ENCODE measurements at places on chromosomes 7 and 10.

DNA sequence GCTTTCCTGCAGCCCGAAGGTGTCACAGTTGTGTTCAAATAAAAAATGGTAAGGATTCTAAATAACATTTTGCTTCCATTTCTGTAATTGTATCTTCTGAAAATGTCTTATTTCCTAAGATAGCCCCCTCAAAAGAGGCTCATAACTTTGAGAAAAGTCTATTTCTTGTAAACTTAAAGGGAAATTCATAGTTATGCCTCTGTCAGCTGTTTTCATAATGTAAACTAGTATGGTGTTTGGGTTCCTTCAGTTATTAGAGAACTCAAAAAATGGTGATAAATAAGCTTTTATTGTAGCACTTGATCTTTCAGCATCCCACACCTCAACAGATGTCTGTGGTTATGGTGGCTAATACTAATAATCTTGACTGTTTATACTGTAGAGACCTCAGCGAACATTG lies 57.1 kb downstream of the KLHDC10 start:
- DNase-seq: no peak

DNA sequence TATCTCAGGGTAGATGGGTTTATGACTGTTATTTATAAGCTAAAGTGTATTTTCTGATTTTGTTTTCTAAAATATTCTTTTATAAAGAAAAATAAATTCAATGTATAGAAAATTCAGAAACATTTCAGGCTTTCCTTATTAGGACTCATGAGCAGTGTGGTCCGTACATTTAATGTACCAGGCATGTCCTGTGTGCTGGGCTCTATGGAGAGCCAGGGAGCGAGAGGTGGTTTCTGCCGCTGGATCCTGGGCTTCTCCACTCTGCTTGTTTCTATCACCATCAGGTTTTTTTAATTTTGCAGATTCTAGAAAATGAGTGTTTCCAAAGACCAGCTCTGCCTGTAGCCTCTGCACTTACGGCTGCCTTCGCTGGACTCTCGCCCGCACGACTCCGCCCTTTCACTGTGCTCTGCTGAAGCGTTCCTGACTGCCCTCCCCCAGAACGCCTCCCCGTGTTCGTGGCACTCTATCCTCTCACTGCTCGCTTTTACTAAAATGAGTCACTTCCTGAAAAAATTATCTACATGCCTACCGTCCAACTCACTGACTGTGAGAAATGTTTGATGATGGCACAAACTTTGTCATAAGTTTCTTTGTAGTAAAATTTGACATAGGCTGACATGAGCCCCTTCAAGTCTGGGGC lies 188.5 kb downstream of the ZMYND11 start:
- no peak for DNase-seq

GRCh38 chr10:6711408-6711841 lies 131.3 kb upstream of the PRKCQ start:
- no peak for DNase-seq

DNA sequence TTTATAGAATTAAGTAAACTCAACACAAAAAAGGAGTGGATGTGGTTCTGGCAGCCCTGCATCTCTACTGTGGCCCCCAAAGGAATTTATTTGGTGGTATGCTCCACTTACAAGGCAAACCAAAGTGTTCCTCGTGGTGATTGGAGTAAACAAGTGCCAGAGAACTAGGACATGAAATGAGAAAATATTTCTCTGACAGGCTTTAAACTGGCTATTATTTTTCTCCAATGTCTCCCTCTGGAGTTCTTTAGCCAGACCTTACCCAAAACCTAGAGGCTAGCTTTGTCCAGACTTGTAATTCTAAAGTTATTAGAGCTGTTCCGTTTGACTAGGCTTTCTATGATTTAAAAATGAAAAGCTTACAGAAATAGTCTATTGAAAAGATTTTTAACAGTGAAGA lies 990.1 kb downstream of the CNTNAP2 start:
- DNase-seq: no peak

GRCh38 chr7:83640731-83641537 lies 8.0 kb downstream of the SEMA3E start:
- DNase-seq: no peak

DNA sequence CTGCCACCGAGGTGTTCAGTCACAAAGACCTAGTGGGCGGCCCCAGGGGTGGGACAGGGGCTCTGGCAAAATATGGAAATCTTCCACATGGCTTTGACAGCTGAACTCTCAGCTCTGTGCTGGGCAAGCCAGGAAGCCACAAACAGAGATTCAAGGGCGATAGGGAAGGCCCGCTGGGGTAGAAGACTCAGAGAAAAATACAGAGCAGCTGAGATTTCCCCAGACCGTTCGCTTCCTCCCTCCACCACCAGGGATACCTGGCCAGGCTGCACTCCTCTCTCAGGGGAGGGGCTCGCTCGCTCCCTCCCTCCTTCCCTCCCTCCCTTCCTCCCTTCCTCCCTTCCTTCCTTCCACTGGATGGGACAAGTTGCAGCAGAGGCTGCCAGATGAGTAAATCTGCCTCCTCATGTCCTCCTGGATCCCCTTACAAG lies 260.5 kb downstream of the PRPF18 start:
- DNase-seq: no peak

DNA sequence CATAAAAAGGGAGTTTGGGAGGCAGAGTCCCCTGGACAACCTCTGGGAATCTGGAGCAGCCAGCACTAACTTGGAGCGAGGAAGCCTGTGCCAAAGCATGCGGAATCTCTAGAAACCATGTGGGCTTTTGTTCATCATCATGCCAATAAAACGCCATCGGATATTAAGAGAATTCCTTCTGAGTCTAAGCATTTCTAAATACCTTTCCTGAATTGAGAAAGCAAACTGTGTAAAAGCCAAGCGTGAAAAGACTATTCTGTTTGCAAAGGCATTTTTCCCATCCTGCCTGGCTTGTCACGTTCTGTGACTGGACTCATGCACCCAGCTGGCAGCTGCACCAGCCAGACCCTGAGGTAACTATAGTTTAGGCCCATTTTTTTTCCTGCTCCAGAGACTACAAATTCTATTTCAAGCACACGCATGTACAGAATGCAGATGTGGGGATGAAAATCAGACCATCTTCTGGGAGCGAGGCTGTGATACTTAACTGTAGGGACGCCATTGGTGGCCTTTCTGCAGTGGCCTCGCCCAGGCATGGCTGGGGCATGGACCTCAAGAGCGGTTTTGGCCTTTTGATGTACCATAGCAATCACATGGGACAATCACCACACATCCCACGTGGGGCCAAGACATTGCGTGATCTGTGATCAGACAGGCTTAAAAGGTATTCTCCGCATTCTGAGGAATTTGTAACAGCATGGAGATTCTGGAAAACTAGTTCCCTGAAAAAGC lies 218.9 kb downstream of the KIAA1217 start:
- DNase-seq: no peak

- DNase-seq: no peak
These were observed 919.2 kb downstream of the LRMDA start for GRCh38 chr10:76350583-76350982.

DNA sequence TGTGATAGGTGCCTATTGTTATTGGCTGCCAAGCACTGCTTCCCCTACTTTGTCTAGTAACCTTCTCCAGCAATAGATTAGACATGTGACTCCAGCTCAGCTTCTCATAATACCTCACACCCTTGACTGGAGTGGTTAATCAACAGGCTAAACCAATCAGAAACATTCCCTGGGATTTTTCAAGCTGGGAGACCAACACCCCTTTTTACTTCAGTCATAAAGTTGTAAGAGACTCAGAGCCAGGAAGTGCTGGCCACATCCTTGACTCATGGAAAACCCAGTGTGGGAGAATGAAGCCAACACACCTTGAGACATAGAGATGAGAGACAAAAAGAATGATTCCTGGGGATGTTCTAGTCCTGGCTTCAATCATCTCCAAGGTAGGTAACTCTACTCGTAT lies 62.6 kb upstream of the HECTD2 start:
- DNase-seq: no peak

DNA sequence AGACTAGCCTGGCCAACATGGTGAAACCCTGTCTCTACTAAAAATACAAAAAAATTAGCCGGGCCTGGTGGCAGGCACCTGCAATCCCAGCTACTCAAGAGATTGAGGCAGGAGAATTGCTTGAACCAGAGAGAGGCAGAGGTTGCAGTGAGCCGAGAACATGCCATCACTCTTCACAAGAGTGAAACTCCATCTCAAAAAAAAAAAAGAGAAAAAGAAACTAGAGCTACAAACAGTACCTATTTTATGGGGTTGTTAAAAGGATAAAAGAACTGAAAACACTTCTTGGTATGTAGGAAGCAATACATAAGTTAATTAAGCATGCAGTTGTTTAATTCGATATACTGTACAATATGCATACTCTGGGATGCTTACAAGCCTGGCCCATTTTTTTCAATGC lies 216.9 kb downstream of the SORCS1 start:
- no peak for DNase-seq

- no peak for DNase-seq
These were observed 66.2 kb upstream of the MXI1 start for GRCh38 chr10:110141185-110141584.

DNA sequence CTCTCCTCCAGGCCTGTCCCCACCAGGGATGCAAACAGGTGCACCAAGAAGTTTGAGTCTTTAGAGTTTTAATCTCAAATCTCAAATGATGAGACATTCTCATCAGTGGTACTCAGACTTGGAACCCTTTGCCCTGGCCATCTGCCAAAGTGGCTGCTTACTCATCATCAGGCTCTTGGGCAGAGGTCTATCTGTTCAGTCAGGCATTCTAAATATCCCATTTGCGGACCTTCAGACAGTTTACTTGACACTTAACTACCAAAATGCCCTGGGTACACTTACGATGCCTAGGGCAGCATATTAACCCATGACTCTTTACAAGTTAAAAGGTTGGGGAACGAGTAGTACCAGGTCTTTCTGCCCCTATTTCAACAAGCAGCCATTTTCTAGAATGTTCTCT lies 61.2 kb upstream of the YAE1 start:
- no peak for DNase-seq

GRCh38 chr7:111527545-111527944 lies 34.7 kb downstream of the IMMP2L start:
- no peak for DNase-seq

- no peak for DNase-seq
These were observed 142.6 kb downstream of the TWIST1 start for GRCh38 chr7:18974803-18975202.

DNA sequence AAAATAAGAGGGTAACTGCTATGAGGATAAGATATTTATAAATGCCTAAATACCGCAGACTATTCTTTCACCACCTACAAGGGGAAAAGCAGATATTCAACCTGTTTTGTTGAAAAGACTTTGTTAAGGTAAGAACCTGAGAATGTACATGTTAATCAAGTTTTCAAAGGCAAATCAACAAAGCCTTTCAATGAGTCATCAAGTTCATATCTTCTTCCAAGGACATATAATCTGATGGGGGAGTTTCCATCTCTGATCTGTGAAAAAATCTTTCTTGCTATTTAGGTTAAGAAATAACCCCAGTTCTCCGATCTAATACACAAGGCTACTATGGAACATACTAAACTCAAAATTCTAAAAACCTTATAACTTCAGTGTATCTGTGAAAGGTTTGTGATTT lies 40.0 kb upstream of the ANLN start:
- DNase-seq: no peak

- DNase-seq: no peak
These were observed 28.9 kb downstream of the PPP1R3C start for GRCh38 chr10:91603931-91604331.

DNA sequence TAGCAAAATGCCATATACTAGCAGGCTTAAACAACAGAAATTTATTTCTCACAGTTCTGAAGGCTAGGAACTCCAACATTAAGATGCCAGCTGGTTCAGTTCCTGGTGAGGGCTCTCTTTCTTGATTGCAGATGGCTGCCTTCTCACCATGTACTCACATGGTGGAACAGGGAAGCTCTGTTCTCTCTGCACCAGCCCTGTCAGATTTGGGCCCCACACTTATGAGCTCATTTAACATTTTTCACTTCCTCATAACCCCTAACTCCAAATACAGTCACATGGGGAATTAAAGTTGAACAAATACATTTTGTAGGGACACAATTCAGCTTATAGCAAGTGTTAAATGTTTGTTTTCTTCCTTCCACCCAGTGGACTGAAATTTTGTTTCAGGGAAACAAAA lies 218.6 kb upstream of the TAC1 start:
- DNase-seq: no peak

All from COR-L47 (cell line).